ENCODE measurements at places on chromosomes 5 and 9. TPM values are rescaled to one million over a fixed set of nuclear protein-coding genes. Genes with fewer than 3 reads are reported as not detected.
A peak's percentile ranks its signal among the peaks of the same experiment; 100 is the strongest.

DNA sequence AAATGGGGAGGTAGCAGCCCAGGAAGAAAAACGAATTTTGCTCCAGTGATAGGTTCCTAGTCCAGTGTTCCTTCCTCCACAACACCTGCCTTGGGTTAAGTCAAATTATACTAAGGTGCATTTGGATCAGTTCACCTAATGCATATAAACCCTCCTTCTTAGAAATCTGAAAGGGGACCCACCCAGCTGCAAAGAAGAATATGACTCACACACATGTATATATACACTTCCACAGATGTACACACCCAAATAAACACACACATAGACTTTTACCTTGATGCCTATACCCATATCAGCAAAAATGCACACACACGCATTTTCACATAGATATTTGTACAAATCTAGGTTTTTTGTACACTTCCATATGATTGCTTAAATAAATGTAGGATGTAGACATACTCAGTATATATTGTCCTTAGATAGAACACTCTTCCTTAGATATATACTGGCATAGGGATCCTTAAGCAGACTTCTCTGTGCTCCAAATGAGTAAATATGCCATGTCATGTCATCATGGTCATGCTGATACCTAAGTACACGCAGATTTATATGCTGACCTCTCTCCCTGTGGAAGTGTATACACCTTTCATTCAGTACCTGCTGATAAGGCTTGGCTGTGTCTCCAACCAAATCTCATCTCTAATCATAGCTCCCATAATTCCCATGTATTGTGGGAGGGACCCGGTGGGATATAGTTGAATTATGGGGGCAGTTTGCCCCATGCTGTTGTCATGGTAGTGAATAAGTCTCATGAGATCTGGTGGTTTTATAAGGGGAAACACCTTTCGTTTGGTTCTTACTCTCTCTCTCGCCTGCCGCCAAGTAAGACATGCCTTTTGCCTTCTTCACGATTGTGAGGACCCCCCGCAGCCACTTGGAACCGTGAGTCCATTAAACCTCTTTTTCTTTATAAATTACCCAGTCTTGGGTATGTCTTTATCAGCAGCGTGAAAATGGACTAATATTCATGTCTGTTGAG, 10.2 kb downstream of the ADRB2 start:
- no peak for ATAC-seq

Gene PCDHA1
- total RNA-seq, result not detected

DNA sequence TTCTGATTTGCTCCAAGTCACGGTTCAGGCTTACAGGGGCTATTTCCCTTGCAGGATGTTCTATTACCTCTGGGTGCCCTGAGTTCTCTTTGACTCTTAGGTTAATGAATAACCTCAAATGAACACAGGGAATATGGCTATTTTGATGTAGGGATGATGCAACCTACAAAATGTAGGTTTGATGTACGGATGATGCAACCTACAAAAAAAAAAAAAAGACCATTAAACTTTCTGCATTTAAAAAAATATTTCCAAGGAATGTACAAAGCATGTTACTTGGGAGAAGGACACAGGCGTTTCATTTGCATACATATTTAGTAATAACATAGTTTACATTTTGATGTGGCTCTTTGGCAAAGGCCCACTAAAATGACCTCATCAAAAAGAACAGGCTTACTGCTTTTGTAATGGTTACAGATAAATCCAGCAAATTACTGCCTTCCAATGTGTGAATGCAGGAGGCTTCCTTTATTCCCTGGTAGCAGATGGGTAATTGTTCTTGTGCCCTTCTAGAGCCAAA, 36.3 kb downstream of the ZNF474 start:
- ATAC-seq, result no peak

- no peak for ATAC-seq
These were observed 26.2 kb downstream of the CAMK2A start for GRCh38 chr5:150263375-150263775.

- ATAC-seq, result no peak
These were observed 470 bp downstream of the IL31RA start for GRCh38 chr5:55851675-55851979.

DNA sequence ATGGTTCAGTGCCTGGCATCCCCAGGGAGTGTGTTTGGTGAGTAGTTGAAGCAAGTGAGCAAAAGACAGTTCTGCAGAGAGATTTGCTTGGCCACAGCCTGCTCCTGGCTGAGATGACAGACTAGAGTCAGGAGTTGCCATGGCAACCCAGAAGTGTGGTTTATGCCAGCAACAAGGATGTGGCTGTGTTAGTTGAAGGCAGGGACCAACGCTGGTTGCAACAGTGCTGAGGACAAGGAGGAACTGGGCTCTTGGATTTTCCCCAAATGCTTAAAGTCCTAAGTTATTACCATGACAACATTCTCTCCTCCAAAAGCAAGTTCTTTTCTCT, 2.7 kb downstream of the NXNL2 start:
- ATAC-seq, result peak; percentile 70

Gene NTRK2
- 9.6 TPM for total RNA-seq

Gene PCDHB13
- total RNA-seq, result 0.08 TPM

DNA sequence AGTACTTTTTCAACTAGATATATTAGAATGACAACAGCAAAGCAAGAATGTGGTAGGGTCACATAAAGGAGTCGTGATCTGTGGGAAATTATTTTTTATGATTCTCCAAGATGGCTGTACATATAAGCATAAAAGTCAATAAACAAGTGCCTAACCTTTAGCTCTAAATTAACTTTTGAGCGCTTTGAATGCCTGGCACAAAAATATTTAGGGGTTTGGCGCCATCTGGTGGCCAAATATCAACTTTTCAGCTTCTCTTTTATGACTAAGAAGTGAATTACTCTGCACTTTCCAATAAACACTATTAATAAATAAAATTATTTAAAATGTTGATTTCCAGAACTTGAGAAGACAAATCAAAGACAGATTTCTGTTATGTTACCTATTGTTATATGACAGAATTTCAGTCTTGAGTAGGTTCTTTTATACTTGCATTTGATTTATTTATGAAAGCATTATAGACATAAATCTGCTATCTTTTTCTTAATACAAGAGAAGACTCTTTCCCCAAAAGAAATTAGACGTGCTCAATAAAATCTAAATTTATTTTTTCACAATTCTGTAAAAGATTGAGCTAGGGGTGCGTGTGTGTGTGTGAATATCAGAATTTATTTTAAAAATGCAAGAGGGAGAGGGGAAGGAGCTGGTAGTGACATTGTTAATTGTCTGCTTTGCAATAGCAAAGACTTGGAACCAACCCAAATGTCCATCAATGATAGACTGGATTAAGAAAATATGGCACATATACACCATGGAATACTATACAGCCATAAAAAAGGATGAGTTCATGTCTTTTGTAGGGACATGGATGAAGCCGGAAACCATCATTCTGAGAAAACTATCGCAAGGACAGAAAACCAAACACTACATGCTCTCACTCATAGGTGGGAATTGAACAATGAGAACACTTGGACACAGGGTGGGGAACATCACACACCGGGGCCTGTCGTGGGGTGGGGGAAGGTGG, 36.7 kb upstream of the ARRDC3 start:
- peak; percentile 37 for ATAC-seq

DNA sequence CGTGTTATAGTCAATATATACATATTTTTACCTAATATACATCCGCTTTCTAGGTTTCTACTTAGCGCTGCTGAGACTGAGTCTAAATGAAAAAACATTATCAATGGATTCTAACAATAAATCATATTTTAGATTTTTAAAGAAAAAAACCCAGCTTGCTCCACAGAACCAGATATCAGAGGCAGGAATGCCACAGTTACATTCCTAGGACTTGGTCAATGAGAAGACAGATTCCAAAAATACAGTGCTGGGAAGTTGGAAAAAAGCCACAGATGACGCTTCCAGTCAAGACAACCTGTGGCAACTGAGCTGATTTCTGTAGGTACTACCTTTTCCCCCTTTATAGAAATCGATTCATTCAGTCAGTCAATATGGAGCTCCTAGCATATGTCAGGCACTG, 577 bp upstream of the CCDC112 start:
- no peak for ATAC-seq

DNA sequence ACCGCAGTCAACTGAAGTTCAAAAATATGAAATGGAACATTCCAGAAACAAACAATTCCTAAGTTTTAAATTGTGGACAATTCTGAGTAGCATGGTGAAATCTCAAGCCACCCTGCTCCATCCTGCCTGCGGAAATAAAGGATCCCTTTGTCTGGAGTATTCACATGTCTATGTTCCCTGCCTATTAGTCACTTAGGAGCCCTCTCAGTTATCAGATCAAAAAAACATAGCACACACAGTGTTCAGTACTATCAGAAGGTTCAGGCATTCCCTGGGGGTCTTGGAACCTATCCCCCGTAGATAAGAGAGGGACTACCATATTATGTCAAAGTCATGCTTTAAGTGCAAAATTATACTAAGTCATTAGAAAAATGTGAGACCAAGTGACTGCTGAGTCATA, 300.8 kb downstream of the SEMA5A start:
- no peak for ATAC-seq

GRCh38 chr5:149143470-149143869, 2.2 kb downstream of the ABLIM3 start:
- ATAC-seq, result no peak

GRCh38 chr9:100091650-100092049, 7.2 kb downstream of the ERP44 start:
- peak; percentile 59 for ATAC-seq

DNA sequence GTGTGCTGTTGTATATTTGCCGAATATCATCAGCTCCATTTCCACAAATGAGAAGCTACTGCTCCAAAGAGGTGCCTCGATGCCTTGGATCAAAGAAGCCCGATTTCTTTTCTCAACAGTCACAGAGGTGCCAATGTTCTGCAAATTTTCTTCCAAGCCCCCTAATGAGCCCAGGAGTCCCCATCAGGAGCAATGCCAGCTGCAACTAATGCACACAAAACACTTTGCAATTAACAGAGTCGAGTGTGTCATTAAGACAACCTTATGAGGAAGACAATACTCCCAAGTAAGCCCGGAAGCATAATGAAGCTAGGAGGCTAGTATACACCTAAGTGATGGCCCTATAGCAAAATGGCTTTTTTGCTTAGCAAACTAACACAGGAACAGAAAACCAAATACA, 247.0 kb downstream of the TRIM32 start:
- no peak for ATAC-seq

GRCh38 chr5:170736966-170737365, 46.6 kb upstream of the GABRP start:
- no peak for ATAC-seq
